SHP77 treated with DMSO at 0.1 percent for 48 hours (cell line): ENCODE measurements at places on chromosomes 2 and 18.

- DNase-seq, result no peak
These were observed at the start of gene SFTPB for GRCh38 chr2:85668009-85668856. SFTPB (minus strand) TSS chr2:85668199; CDS start chr2:85668183, 16 bp downstream.

DNA sequence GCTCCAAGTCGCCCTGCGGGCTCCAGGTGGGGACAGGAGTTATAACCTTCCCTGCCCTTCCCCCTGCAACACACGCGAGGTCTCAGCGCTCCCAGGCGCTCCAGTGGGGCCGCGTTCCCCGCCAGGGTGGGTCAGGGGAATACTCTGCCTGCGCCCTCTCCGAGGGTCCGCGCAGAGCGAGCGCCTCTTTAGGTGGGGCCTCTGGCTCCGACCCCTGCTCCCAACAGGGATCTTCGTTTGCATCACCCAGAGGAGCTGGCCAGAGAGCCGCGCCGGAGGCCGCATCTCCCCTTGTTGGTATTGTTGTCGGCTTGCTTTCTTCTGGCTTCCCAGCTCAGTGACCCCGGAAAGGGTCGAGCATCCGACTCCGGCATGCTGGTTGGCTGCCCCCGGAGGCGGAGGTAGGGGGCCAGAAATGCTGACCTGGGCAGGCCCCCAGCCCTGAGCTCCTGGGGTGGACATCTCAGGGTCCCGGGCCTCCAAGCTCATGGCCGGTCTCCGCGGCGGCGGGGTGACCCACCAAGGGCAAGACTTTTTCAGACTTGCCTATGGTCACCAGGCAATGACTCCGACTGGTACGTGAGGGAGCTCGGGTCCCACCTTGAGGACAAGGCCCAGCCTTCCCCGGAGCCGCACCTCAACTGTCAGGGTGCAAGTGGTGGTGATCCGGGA, 11.2 kb upstream of the EN1 start:
- no peak for DNase-seq

- DNase-seq, result no peak
These were observed 159.6 kb downstream of the LDLRAD4 start for GRCh38 chr18:13378150-13378549.

DNA sequence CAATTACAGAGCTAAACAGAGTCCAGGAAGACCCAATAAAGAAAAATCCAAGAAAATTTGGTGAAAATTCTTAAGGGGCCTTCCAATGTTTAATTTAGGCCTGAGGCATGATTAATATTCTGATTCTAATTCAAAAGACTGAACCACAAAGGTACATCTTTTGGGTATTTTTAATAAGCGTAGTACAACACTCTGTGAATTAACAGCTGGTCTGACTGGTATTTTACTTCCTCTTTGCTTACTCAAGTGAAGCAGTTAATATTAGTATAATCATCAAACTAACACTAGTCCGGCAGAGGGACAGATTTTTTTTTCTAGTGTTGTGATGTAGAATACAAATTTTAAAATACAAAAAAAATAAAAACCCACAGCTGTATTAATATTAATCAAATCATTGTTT, 652.9 kb downstream of the NR4A2 start:
- no peak for DNase-seq

DNA sequence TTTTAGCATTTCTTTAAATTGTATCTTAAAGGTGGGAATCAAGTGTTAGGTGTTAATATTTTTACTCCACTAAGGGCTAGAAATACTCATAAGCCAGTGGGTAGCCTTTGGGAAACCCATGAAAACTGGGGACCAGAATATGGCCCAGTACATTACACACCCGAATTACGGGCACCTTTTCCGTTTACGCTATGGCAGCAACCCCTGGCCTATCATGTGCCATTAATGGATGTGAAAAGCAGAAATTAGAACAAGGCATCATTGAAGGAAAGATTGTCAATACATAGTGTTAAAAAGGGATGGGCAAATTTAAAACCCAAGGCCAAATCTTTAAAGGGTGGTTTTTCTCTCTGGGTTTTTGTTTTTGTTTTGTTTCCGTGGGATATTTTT, 781 bp downstream of the FARP2 start:
- no peak for DNase-seq

- no peak for DNase-seq
These were observed 97.2 kb downstream of the DTNA start for GRCh38 chr18:34807106-34807796.

DNA sequence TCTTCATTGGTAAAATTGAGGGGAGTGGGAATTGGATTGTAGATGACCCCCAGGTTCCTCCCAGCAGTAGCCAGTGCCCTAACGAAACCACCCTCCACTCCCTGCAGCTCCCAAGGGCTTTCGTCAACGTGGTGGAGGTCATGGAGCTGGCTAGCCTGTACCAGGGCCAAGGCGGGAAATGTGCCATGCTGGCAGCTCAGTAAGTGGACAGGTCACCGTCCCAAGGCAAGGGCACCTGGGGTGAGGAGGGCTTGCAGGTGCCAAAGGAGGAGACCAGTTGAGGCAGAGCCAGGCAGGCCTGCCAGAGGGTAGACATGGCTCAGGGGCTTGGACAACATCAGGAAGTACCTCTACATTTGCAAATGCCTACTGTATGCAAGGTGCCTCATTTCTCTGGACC, 122.6 kb upstream of the PPP1CB start:
- no peak for DNase-seq

- DNase-seq, result no peak
These were observed 109.0 kb downstream of the BCL2 start for GRCh38 chr18:63210521-63210920.

- DNase-seq, result no peak
These were observed 101.9 kb downstream of the MCFD2 start for GRCh38 chr2:46813680-46814079.

- DNase-seq, result no peak
These were observed 434.9 kb downstream of the DSEL start for GRCh38 chr18:67081482-67082211.

- no peak for DNase-seq
These were observed 68.4 kb upstream of the ALPP start for GRCh38 chr2:232310121-232310520.

DNA sequence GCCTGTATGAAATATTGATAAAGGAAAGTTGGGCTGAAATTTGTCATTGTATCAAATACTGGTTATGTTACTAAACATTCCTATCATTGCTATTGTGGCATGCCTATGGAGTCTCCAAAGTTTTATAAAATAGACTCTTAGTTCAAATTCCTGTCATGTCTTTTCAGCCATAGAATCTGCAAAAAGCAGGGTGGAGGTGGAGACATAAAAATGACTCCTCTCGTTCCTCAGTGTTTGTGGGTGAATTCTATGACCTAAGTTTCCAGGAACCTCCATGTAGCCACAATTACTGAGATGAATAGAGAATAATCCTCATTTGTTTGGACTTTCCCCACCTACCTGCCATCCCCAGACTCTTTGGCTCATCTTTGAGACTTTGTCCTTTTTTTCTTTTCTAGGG, 326.3 kb upstream of the ETAA1 start:
- no peak for DNase-seq
